ENCODE measurements at places on chromosomes 2 and 18.

- DNase-seq: no peak
Observed at GRCh38 chr2:138105358-138105757, 141.1 kb downstream of the HNMT start.

GRCh38 chr18:70377857-70378701 lies 89.2 kb downstream of the SOCS6 start:
- DNase-seq: no peak

DNA sequence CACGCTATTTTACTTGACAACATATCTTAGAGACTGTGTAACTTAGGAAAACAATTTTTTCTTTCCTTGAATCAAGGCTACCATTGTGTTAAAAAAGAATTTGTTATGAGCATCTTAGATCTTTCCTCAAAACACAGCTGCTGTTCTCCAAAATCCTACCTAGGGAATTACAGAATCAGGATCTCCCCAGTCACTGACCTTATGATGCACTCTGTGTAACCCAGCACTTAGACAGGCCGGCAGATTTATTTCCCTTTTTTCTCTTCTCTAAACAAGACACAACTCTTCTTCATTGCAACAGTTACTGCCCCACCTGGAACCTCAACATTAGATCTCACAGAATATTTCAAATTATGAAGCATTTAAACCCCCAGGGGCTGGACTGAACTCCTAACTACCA lies 13.5 kb upstream of the C2orf15 start:
- DNase-seq: no peak

- DNase-seq: no peak
Observed at GRCh38 chr18:37402735-37403099, 162.9 kb downstream of the CELF4 start.

- DNase-seq: no peak
Observed at GRCh38 chr2:9378433-9379390, 44.6 kb downstream of the ITGB1BP1 start.

DNA sequence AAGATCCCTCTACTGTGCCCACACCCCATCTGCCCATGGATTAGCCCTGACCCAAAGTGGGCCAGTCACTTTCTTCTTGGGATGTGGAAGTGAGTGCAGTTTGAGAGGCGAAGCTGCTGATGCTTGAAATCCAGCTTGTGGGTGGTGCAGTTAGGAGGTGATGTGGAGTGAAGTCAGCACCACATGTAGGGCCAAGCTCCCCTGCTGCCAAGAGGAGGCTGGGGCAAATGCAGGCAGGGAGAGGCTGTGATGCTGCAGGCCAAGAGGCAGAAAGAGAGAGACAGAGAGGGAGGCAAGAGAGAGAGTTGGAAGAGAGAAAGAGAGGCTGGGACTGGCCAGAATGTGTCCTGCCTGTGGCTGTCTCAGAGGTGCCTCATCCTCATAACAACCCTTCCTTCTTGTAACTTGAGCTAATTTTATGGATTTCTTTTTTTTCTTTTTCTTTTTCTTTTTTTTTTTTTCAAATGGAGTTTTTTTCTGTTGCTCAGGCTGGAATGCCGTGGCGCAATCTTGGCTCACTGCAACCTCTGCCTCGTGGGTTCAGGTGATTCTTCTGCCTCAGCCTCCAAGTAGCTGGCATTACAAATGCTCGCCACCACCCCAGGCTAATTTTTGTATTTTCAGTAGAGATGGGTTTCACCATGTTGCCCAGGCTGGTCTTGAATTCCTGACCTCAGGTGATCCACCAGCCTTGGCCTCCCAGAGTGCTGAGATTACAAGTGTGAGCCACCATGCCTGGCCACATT lies 35.3 kb upstream of the CAB39 start:
- DNase-seq: no peak

Data from naive thymus-derived CD8-positive, alpha-beta T cell (primary cell).